ENCODE measurements at places on chromosomes 6 and 20. TPM values are rescaled to one million over a fixed set of nuclear protein-coding genes. Genes with fewer than 3 reads are reported as not detected.

DNA sequence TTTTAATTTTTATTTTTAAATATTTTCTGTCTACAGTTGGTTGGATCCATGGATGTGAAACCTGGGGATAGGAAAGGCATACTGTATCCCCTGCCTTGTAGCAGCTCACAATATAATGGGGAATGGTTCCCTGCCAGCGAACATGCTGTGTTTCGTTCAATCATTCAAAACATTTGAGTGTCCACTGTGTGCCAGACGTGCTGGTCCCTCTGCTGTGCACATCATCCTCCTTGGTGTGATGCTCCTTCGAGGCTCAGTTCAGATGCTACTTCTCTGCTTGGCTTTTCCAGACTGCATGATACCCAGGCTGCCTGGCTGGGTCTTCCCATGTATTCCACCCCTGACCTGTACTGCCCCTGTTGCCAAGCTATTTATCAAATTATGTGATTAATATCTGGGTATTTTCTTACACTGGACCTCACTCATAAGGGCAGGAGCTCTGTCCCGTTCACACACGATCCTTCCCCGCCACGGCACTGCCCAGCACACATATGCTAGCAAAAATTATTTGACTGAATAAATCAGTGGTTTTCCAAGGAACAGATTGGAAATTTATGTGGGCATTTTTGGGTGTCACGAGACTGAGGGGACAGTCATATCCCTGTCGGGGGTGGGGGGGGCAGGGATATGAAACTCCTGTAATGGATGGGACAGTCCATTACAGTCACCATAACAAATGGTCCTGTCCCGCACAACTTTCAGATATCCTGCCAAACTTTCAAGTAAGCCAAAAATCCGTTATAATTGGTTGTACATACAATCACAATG, 4.9 kb downstream of the SDCBP2 start:
- no peak for DNase-seq

Gene NOL7
- total RNA-seq, result 142 TPM

Gene FAXC
- total RNA-seq, result 0.87 TPM

Gene ADGRF5
- total RNA-seq, result 21.2 TPM

Gene ACSS1
- 45.3 TPM for total RNA-seq

Gene SOBP
- 18.4 TPM for total RNA-seq

Gene SIRPB2
- total RNA-seq, result 5.4 TPM

DNA sequence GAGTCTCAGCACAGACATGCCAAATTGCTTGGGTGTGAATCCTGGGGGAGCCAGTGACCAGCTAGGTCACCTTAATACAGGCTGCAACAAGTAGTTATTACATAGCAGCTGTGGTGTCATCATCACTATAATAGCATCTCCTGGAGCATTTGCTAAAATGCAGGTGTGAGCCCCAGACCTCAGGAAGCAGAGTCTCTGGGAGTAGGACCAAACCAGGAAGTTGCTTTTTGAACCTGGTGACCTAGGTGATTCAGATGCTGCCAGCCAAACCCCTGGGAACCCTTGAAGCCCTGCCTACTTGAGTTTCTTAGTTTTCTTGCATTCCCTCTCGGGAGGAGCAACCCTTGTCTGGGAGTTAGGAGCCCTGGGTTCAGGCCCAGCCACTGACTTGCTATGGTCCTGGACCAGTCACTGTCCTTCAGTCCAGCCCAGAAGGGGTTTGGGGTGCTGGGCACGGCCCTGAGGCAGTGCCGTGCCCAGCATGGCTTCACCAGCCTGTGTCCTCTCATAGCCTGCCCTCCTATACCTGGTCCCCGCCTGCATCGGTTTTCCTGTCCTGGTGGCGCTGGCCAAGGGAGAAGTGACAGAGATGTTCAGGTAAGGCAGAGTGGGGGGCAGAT, 39.3 kb upstream of the ID1 start:
- DNase-seq, result no peak

GRCh38 chr6:35035481-35036030, 105.6 kb downstream of the TCP11 start:
- DNase-seq, result no peak

DNA sequence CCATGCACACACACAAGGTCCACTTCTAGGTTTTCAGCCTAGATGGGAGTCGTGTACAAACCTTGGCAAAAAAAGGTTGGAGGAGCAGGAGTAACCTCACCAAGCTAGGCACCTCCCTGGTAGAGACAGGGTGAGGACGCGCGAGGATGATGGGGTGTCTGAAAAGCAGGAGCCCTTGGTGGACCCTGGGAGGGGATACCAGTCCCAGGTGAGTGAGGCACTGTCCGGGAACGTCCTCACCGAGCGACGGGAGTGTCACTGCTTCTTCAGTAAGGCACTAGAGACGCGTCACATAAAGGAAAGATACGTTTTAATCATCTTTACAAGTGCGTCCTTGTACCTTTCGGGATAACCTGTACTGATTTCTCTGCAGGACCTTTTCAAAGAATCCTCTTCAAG, 29.4 kb upstream of the ZBP1 start:
- no peak for DNase-seq

Gene FOXQ1
- not detected for total RNA-seq

DNA sequence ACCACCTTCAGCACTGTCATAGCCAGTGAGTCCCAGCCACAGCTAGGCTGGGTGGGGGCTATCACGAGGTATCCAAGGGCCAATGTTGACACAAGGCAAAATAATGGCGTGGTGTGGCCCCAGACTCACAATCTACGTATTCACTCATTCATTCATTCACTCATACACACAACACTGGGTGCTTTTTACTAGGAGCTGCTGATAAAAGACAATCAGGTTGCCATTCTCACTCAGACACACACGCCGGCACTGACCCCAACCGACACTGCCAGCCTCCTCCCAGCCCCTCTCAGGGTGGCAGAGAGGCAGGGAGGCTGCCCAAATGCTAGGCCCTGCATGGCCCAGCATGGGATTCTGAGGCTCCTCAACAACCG, 1.5 kb upstream of the C20orf144 start:
- DNase-seq, result no peak

Gene GRM1
- total RNA-seq, result not detected

DNA sequence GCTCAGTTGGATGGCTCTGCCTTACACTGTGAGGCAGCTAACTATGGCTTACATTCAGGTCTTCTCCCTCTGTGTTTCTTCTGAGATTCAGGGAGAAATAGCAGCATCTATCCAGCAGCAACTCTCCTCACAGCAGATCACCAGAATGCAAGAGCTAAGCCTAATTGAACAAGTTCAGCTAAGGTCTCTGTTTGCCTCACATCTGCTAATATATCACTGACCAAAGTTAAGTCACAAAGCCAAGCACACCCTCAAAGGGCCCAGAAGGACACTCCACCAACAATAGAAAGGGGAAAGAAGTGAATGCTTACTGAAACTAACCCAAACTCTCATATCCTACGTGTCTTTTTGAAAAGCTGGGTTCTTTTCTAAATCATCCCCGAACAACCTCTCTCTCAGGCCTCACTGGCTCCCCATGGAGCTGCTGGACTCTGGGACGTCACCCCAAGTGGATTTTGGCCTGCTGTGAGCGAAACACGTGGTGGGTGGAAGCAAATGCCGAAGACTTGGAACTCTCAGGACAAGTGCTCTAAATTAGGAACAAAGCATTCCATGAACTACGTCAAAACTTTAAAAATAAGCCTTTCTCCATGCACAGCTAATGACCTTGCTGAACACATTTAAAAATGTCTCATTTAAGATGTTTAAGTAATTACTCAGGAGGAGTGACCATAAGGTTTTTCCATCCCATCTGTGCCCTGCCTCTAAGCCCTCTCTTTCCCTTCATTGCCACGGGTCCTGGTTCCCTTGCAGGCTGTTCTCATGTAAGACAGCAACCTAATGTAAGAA, 167.5 kb upstream of the PLCB4 start:
- DNase-seq, result no peak

Gene UBD
- total RNA-seq, result not detected

DNA sequence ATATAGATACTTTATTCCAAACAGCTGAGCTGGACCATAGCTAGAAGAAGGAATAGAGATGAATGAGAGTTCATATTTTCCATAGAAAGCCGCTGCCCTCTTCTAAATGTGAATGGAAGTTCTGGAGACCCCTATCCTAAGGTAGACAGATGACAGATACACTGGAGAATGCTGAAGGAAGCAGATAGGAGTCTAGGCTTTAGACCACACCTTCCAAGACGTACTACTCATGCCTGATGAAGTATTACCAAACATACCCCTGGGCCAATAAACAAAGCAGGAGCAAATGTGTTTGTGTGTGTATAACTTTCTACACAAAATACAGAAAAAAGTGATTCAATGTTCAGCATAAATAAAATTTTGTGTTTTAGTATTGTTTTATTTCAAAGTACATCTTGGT, 9.1 kb upstream of the SLC17A2 start:
- no peak for DNase-seq

DNA sequence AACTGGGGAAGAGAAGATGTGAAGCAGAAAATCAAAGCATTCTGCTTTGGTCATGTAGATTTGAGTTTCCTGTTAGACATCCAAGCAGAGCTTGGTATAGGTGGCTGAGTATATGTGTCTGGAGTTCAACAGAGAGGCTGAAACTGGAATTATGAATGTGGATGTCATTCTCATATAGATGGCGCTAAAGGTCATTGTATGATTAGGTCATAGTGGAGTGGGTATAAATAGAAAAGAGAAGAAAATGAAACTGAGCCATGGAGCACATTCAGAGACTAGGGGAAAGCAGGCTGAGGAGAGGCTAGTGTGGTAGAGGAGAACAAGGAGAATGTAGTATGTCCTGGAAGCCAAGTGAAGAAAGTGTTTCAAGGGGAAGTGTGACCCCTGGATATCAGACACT, 295.6 kb upstream of the PLN start:
- DNase-seq, result no peak

Gene F13A1
- total RNA-seq, result 147 TPM

GRCh38 chr6:15301179-15302006, 55.5 kb downstream of the JARID2 start:
- DNase-seq, result no peak

Gene MYT1
- not detected for total RNA-seq

Gene VNN1
- total RNA-seq, result not detected

Gene ABHD16A
- 51.2 TPM for total RNA-seq

Gene VSX1
- total RNA-seq, result not detected

Gene SPATA2
- total RNA-seq, result 6.7 TPM

DNA sequence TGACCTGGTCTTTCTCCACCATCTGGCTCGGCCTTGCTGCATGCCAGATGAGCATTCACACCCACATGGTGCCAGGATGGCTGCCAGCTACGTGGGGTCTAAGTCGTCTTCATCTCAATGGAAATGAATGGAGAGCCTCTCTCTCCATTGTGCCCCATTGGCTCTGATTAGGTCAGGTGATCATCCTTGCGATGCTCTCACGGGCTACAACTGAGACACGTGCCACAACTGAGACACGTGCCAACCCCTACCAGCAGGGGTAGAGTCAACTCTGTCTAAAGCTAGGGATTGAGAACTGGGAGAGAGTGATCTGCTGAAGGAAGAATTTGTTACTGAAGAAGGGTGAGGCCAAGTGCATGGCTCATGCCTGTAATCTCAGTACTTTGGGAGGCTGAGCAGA, 67.3 kb upstream of the RALY start:
- DNase-seq, result no peak

DNA sequence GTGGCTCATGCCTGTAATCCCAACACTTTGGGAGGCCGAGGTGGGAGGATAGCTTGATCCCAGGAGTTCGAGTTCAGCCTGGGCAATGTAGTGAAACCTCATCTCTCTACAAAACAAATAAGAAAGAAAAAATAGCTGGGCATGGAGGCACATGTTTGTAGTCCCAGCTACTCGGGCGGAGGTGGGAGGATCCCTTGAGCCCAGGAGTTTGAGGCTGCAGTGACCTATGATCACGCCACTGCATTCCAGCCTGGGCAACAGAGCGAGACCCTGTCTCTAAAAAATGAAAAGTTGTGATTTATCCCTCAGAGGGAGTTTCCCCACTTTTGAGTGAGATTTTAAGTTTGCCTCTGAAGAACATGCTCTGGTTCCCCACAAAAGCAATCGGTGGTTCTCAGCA, 17.4 kb upstream of the BMP7 start:
- DNase-seq, result no peak

GRCh38 chr6:13402711-13403110, 74.4 kb upstream of the TBC1D7 start:
- no peak for DNase-seq

- no peak for DNase-seq
Observed at GRCh38 chr20:44358776-44359175, 3.3 kb downstream of the HNF4A start.

Gene IL20RA
- total RNA-seq, result 6.3 TPM

- no peak for DNase-seq
Observed at GRCh38 chr6:6986344-6986743, 121.4 kb upstream of the RREB1 start.

Gene FOXC1
- 53.7 TPM for total RNA-seq

Gene HCK
- 14.9 TPM for total RNA-seq

DNA sequence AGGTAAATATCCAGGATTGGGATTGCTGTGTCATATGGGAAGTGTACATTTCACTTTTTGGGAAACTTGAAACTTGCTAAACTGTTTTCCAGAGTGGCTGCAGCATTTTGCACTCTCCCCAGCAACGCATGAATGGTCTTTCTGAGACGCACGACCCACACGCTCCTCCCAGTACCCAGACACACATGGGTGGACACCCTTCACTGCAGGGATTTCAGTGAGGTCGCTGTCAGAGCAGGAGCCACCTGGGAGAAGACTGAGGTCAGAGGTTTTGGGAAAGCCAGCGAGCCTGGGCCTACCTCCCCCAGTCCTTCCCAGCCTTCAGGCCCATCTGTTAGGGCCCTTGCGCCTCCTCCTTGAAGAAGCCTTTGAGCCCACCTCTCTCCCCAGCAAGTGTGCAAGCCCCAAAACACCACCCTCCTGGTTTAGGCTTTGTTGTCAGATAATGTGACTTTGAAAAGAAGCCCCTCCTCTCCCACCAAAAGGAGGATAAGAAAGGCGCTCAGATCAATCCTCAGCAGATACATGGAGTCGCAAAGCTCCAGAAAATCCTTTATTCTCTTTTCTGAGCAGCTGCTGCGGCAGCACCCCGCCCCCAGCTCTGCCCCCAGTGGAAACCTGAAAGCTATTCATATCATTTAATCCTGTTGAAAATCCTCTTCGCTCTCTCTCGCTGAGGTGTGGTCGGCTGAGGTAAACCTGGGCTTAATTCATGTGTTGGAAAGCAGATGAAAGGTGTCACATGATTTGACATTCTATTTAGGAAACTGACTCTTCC, 12.7 kb upstream of the JAG1 start:
- no peak for DNase-seq

GRCh38 chr20:57777911-57778310, 68.1 kb upstream of the PMEPA1 start:
- DNase-seq, result no peak

Gene KHDC1L
- total RNA-seq, result not detected

Gene QKI
- total RNA-seq, result 531 TPM

DNA sequence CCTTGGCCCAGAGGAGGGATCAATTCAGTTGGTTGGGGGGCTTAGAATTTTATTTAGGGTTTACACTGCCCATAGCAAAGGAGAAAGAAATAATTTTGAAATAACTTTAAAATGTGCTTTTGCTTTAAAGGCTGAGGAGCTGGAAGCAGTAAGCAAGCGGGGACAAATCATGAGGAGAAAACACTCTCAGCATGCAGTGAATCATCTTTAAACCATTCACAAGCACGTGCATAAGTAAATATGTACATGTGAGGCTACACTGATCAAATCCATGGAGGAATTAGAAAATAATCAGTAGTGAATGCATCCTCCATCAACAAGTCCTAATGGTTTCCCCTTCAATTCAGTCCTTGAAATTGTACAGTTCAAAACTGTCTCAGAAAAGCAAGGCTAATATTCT, 181.0 kb downstream of the MTFR2 start:
- no peak for DNase-seq

- DNase-seq, result no peak
Observed at GRCh38 chr20:57448764-57449354, 57.7 kb downstream of the RBM38 start.

GRCh38 chr20:57772349-57772964, 62.6 kb upstream of the PMEPA1 start:
- no peak for DNase-seq

GRCh38 chr6:153941768-153942167, 97.3 kb upstream of the OPRM1 start:
- DNase-seq, result no peak
